ENCODE measurements at places on chromosomes 4 and X.

DNA sequence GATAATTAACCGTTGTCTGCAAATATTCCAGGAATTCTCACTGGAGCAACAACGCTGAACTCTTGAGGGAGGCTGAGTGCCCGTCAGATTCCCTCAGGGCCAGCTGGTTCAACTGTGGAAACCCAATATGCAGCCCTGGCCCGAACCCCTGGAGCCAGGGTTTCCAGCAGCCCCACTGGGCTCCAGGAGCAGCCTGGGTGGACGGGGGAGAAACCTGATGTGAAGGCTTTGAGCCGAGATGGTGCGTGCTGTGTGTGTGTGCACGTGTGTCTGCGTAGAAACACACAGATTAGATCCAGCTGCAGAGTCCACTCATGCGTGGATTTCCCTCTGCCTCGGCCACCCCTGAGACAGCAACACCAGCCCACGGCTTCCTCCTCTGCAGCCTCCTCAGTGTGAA is 19.4 kb upstream of the SLC25A6 start:
- no peak for DNase-seq

DNA sequence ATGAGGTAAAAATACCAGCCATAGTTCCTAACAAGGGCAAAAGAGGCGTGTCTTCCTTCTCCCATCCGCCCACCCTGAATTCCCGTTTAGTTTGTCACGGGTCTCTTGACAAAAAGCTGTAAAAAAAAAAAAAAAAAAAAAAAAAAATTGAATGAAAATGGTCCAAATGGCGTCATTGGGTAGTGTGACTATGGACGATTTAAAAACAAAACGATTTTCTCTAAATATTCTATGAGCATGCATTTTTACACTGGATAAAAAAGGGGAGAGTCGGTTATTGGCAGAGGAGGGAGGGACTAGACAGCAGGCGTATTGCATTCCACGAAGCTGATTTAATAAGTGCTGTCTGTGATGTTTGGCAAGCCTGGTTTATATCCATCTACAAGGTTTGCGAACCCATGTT is at the start of gene FAM133A:
TSS of gene FAM133A (plus strand) at position 338 of the 403 bp plus-strand sequence. CDS start 35,214 bp downstream, outside the sequence.
- DNase-seq: peak; percentile 2

DNA sequence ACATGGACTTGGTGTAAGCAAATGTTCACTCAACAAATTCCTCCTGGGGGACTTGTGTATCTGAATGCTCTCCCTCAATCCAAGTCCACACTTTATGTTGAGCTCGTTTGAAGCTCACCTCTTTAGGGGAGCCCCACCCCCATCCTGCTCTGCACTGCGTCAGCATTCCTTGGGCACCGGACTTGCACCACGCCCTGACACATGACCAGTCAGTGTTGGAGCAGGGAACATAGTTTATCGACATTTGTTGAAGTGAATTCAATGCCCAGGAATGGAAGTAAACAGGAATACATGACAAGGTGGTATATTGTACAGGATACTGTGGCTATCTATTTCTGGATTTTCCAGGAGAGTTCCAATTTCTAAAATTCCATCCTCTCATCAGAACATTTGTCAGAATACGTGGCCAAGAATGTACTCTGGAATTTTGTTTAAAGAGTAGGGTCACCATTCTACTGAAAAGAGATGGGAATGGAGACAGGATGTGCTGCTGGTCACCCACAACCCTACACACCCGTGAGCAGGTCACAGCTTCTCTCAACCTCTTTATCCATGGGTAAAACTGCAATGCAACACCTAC is 60.0 kb upstream of the LNX1 start:
- DNase-seq: peak; percentile 32

DNA sequence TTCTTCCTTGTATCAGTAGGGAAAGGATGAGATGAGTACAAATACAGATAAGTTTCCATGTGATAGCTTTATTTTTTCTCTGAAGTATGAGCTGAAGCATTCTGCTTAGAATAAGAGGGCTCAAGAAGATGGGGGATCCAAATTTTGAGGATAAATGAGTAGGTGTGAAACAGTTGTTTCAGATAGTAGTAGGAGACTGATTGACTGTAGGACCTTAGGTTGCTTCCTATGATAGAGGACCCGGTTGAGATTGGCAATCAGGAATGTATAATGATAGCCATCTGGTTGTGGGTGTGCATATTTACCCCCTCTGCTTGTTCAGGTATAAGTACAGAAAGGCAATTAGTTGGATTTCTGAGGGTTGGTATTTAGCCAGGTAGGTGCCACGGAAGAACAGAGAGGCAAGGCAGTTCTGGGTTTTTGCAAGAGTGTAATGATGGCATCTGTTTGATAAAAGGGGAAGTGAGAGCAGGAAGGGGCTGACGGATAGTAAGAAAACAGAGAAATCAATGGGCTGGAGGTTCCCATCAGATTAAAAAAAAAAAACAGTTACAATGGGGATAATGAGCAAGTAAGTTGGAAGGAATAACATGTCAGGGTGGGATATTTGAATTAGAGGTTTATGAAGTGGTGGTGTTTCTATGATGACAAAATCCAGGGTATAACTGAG is 13.7 kb downstream of the OCRL start:
- DNase-seq: no peak

DNA sequence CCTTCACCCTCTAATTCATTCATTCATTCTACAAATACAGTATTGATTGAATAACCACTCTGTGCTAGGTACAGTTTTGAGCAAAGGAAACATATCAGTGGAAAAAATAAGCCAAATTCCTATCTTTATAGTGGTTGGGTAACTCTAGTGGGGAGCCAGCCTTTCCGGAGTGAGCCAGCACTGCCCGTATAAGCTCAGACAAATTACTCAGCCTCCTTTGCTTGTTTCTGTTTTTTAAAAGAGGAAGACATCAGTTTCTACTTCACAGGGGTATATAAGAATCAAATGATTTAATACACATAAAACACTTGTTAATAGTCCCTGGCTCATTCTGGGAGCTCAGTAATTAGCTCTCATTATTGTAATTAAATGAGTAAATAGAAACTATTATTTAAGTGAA is 238.2 kb upstream of the MAD2L1 start:
- DNase-seq: no peak

DNA sequence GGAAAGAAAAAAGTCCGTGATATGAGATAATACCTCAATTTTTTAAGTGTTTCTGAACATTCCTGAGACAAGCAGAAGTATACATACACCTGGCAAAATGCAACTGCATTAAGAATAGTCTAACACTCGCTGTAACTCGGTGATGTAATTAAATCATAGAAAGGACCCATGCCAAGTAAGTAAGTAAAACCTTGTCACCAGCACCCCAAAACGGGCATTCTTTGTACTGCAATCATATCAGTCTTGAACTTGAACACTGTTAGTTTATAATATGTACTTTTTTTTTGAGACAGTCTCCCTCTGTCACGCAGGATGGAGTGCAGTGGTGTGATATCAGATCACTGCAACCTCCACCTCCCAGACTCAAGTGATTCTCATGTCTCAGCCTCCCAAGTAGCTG is 47.4 kb downstream of the SMIM14 start:
- DNase-seq: no peak

DNA sequence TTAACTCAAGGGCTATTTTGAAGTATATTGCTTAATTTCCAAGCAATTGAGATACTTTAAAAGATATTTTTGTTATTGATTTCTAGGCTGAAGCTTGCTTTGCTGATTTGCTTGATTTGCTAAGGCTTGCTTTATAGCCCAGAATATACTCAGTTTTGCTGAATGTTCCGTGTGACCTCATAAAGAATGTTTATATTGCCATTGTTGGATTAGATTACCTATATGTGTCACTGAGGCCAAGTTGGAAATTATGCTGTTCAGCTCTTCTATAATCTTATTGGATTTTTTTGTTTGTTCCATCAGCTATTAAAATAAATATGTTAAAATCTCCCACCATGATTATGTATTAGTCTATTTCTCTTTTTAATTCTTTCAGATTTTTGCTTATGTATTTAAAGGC is 13.0 kb downstream of the TBC1D19 start:
- no peak for DNase-seq

DNA sequence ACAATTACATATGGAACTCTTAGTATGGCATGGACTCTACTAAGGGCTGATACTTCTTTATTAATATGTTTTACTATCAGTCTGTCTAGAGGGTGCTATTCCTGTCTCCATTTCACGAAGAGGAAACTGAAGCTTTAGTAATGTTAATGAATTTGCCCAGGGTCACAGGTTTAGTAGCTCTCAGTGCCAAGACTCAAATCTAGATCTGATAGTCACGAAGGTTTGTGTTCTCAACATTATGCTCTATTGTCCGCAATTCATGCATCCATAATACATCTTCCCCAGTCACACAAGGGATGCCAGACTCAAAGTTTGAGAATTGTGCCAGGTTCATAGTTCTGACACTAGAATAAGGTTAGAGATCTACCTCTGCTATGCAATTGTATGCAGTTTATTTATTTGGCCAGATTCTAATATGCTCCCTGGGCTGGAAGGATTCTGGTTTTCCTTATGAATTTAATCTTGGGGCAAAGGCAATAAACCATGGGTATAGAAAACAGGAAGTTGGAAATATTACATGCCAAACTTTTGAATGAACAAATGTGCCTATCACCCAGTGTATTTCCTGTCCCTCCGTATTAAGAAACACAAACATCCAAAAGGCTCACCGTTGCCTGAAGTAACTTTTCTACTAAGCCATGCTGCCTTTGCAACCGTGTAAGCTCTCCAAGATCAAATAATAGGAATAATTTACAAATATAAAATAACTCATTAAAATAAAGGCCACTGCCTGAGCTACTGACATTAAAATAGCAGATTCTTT is 478.5 kb downstream of the INPP4B start:
- DNase-seq: no peak

DNA sequence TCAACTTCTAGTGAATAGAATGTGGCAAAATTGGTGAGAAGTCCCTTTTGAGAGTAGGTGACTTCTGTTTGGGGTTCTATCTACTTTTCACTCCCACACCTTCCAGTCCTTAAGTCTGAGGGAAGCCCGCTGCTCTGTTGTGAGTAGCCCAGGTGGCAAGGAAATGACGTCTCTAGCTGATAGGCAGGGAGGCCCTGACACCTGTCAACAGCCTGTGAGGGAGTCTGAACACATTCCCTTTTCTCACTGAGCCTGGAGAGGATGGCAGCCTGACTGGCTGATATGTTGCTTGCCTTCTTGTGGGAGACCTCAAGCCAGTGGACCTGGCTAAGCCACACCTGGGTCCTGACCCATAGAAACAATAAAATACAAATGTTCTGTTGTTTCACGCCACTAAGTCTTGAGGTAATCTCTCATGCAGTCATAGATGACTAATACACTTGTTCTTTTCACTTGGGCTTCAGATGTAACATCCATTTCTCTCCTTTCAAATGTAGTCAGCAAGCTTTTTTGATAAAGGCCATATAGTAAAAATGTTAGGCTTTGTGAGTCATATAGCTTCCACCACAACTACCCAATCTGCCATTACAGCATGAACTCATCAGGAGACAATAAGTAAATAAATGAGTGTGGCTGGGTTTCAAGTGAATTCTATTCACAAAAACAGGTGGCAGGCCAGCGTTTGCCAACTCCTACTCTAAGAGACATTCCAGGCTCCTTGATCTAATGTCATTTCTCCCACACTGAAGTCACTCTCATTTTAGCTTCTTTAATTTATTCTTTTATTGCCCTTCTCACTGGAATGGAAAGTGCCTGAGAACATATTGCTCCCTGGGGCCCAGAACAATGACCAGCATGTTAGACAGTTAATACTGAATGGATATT is 265.1 kb upstream of the MAD2L1 start:
- peak; percentile 11 for DNase-seq

- no peak for DNase-seq
Measured at GRCh38 chrX:4320436-4320947, 607.0 kb upstream of the PRKX start.

GRCh38 chr4:120616041-120616440 is 306.5 kb downstream of the PRDM5 start:
- DNase-seq: no peak

GRCh38 chrX:115459883-115460880 is 100.8 kb upstream of the PLS3 start:
- no peak for DNase-seq

Data from retinal pigment epithelial cell (primary cell).